Stimulated activated CD4-positive, alpha-beta T cell treated with anti-CD3 and anti-CD28 coated beads, Interleukin-4, amount 100 ng/mL, for 24 hours (primary cell): ENCODE measurements at places on chromosomes 7 and 10.

DNA sequence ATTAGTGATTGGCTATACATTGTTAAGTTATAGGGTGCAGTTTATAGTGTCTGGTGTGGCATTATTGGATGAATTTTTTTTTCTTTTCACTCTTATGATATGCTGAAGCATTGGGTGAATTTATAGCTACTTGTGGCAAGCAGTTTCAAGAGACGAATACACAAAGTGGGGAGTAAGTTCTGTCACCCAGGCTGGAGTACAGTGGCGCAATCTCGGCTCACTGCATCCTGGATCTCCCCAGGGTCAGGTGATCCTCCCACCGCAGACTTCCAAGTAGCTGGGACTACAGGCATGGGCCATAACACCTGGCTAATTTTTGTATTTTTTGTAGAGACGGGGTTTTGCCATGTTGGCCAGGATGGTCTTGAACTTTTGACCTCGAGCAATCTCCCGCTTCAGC, 6.3 kb upstream of the SIRT1 start:
- DNase-seq: no peak

- no peak for DNase-seq
Measured at GRCh38 chr7:136163340-136163801, 186.2 kb upstream of the MTPN start.

GRCh38 chr7:76292213-76292573, 10.3 kb upstream of the HSPB1 start:
- no peak for DNase-seq

- no peak for DNase-seq
Measured at GRCh38 chr7:36266683-36267082, 113.6 kb downstream of the EEPD1 start.

GRCh38 chr10:9096288-9096687, 1041.8 kb downstream of the GATA3 start:
- peak; percentile 20 for DNase-seq

GRCh38 chr7:106823631-106824030, 41.5 kb upstream of the PIK3CG start:
- no peak for DNase-seq

GRCh38 chr10:17212802-17213221, 11.3 kb upstream of the TRDMT1 start:
- DNase-seq: no peak

GRCh38 chr7:118013252-118014010, 140.2 kb upstream of the CTTNBP2 start:
- DNase-seq: no peak

GRCh38 chr7:46034056-46034768, 113.1 kb upstream of the IGFBP3 start:
- no peak for DNase-seq

DNA sequence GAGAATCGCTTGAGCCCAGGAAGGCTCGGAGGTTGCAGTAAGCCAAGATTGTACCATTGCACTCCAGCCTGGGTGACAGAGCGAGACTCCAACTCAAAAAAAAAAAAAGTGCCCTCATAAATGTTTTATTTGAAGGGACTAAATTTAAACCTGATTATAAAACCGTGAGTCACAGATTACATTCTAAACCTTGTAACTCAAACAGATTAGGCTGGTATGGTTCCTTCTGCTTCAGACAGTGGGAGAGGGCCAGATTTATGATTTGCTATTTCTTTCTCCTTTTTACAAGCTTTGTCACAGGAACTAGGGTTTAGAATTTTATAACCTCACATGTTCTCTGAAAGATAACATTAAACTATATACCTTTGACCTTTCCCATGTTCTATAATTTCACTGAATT, 801.2 kb upstream of the ZWINT start:
- no peak for DNase-seq

DNA sequence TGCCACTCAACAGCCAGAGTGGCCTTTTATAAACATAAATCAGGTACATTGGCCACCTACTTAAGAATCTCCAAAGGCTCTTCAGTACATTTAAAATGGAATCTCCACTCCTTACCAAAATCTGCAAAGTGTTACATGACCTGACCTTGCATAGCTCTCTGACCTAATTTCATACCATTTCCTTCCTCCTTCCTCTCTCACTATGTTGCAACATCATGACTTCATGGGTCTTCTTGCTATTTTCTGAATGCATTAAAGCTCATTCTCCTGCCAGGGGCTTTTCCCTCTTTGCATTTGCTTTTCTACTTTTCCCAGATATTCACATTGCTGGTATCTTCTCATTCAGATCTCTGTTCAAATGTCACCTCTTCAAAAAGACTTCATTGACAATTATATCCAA, 22.1 kb upstream of the PPP1R17 start:
- no peak for DNase-seq

- no peak for DNase-seq
Measured at GRCh38 chr10:76177936-76178335, 746.5 kb downstream of the LRMDA start.

GRCh38 chr7:91031757-91032156, 232.5 kb upstream of the FZD1 start:
- DNase-seq: no peak
